ENCODE measurements at places on chromosomes 1 and 21.
A peak's percentile ranks its signal among the peaks of the same experiment; 100 is the strongest.

DNA sequence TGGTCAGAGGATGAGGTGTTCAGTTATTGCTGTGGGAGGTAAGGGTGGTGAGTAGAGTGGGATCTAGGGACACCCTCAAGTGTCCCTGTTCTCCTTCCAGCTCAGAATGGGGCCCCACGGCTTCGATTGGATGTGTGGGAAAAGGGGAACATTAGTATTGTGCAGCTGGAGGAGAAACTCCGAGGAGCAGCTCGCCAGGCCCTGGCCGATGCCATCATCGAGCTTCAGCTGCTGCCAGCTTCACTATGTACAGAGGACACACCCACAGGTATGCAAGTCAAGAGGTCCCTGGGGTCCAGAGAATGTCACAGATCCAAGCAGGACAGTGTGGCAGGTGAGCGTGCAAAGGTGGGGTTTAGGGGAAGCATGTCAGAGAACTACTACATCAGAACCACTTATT is 13.9 kb downstream of the HYI start:
- DNase-seq, result no peak

- no peak for DNase-seq
Observed at GRCh38 chr1:171185091-171185490, at the start of gene FMO2. Gene FMO2 (plus strand): TSS chr1:171185300. CDS start chr1:171185714, 414 bp downstream.

DNA sequence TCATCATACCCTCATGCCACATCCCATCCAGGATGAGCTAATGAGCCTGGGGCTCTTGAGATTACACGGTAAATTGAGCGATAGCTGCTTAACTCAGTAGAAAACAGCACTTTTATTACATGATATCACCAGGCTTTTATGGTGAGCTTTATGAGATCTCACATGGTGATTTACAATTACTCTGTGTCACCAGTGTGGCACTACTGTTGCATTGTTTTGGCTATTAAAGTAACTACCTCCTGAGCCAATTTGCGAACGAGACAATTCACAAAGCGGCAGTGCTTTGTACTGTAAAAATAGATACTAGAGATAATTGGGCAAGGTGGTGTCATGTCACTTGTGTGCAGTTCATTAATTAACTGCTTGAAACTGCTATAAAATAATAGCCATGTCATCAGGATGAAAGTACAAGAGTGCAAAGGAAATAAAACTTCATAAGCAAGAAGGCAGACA is 767.7 kb upstream of the ADGRL2 start:
- DNase-seq, result no peak

GRCh38 chr1:112358061-112358770 is 37.8 kb upstream of the CTTNBP2NL start:
- DNase-seq, result no peak

DNA sequence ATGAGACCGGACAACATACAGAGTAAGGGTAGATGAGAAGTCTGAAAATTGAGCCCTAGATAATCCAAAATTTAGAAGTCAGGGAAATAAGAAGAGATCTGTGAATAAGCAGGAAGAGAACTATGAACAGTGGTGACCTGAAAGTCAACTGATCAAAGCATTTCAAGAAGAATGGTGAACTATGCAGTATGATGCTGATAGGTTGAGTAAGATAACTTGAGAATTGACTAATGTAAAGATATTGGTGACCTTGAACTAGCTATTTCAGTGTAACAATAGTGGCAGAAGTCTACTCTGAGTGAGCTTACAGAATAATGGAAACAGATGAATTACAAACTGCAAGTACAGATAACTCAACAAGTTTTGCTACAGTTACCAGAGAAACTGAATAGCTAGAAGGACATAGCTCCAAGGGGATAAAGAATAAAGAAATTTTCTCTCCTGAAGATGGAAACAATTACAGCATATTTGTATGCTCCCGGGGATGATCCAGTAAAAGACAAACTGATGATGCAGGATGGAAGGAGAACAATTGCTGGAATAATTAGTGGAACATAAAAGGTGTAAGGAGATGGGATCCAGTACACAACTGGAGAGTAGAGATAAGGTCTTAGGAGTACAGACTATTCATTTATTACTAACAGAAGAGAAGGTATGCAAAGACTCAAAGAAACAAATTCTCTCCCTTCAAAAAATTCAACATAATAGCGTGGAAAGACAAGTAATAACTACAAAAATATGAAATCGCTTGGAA is 10.9 kb downstream of the NRDC start:
- DNase-seq, result no peak

- no peak for DNase-seq
Observed at GRCh38 chr1:179826626-179827280, 50.9 kb downstream of the TOR1AIP2 start.

DNA sequence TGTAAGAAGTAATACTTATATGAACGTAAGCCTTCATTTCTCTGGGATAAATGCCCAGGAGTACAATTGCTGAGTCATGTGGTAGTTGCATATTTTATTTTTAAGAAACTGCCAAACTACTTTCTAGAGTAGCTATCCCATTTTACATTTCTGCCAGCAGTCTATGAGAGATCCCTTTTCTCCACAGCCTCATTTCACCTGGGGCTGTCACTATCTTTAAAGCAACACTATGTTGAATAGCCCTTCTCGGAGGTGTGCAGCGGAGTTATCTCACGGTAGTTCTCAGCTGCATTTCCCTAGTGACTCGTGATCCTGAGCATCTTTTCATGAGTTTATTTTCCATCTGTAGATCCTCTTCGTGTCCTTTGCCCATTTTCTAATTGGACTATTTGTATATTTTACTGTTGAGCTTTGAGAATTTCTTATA is 93.4 kb downstream of the ADARB1 start:
- DNase-seq, result peak; percentile 66

- DNase-seq, result peak; percentile 25
Observed at GRCh38 chr21:37373539-37373938, 7.0 kb downstream of the DYRK1A start.

- DNase-seq, result no peak
Observed at GRCh38 chr1:67571901-67572593, 113.0 kb upstream of the GADD45A start.

DNA sequence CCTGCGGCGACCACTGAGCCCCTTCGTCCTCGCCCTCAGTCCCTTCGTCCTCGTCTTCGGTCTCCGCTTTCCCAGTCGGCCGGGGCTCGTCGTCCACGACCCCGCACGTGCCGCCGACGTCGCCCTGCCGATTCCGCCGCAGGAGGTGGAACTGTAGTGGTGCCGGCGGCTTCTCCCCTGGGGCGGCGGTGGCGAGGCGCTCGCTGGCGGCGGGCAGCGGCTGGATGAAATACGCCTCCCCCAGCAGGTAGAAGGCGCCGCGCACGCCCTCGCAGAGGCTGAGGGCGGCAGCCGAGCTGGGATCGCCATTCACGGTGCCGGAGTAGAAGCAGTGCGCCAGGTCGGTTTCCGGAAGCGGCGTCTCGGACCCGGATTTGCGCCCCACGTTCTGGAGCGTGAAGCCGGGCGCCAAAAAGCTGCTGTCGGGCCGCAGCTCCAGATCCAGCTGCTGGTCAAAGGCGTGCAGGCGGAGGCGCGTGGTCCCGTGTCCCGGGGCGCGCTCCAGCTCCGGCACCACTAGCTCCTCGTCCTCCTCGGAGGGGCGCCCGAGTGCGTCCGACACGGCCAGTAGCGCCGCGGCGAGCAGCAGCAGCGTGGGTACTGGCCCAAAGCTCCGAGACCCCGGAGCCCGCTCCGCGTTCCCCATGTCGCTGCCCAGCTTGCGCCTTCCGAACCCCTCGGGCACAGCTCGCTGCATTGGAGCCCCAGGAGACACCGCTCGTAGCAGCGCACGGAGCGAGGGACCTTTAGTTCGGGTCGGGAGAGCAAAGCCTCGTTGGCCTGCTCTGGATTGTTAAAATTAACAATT is 747 bp downstream of the ADAMTS1 start:
- peak; percentile 53 for DNase-seq

- no peak for DNase-seq
Observed at GRCh38 chr1:183051546-183051945, 28.3 kb downstream of the LAMC1 start.

DNA sequence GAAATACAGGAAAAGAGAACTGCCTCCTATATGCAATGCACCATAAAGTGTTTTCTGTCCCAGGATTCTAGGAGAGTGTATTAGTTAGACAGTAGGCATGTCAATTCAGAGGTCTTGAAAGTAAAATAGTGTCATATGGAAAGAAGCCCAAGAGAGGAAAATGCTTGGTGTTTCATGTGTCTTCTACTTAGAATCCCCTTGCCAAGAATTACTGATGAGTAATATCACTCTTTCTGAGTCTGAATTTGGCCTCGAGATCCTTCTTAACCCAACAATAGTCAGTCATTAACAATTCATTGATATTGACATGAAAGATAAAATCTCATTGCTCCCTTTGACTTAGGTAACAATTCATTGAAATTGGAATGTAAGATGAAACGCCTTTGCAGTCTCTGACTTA is 972.2 kb downstream of the TTLL7 start:
- DNase-seq, result peak; percentile 68

GRCh38 chr1:177859572-177859971 is 110.3 kb downstream of the SEC16B start:
- DNase-seq, result no peak

DNA sequence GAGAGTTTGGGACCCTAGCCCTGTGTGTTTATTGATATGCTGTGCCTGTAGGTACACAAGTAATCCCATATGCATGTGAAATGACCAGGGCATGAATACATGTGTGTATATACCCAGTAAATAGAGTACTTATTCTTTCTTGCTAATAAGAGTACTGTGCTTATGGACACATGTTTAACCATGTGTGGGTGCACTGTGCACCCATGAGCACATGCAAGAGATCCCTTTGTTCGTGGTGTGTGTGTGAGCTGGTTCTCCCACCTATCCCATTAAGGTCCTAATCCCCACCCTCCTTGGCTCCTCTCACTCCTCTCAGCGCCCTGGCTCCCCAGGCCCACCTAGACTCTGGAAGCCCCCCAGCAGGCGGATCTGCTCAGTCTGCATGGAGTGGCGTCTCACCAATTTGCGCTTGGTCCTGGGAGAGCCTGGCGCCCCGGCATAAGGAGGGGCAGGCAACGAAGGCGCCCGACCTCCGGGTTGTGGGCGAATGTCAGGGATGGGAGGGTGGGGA is 2.2 kb upstream of the LIX1L start:
- DNase-seq, result no peak

DNA sequence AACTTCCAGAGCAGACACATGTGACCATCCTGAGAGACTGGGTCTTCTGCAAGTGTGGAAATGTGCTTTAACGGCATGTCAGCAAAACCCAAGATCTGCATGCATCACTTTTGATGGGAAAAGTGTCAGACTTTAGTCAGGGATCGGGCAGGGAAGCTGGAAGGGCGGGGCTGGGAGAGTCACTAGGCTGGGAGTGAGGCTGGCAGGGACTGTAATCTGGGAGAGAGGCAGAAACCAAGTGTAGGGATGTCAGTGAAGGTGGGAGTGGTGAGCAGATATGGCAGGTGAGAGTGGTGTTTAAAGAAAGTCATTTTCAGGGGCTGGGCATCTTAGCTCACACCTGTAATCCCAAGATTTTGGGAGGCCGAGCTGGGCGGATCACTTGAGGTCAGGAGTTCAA is 11.3 kb downstream of the CDA start:
- DNase-seq, result no peak

GRCh38 chr1:8460132-8460544 is 142.2 kb downstream of the SLC45A1 start:
- peak; percentile 24 for DNase-seq

DNA sequence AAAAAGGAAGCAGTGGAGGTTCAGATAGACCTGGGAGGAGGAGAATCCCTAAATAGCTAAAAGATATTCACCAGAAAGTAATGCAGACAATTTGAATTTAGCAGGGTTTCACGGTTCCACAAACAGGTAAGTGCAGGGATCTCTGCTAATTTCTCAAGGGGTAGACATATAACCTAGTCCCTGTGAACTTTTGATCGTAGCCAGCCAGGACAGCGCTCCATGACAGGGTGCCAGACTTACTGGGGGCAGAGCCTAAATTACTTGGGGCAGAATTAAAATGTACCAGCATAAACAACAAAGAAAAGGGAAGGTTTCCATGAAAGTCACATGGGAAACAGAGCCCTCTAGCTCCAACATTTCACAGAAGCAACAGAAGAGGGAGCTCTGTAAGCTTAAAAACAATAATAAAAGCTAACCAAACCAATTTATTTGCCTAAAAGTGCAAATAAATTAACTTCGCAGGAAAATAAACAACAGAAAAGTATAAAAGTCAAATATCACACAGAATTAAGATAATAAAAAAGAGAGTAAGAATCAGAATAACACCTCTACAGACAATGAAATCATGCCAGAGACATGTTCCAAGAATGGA is 198.3 kb downstream of the DUSP10 start:
- peak; percentile 30 for DNase-seq

DNA sequence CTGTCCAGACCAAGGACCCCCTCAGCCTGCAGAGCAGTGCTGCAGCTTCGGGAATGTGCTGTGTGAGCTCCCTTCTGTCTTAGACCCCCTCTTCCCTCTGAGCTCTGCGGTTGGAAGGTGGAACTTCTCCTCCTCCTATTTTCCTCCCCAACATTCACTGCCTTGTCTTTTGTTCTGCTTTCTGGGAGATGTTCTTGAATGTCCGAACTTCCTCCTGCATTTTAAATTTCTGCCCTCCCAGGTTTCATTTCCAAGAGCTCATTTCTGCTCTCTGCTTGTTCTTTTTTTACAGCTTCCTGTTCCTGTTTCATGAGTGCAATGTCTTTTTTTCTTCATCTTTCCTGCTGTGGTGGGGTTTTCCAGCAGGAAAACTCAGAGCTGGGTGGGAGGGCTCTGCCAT is 29.3 kb downstream of the RRP1 start:
- no peak for DNase-seq

DNA sequence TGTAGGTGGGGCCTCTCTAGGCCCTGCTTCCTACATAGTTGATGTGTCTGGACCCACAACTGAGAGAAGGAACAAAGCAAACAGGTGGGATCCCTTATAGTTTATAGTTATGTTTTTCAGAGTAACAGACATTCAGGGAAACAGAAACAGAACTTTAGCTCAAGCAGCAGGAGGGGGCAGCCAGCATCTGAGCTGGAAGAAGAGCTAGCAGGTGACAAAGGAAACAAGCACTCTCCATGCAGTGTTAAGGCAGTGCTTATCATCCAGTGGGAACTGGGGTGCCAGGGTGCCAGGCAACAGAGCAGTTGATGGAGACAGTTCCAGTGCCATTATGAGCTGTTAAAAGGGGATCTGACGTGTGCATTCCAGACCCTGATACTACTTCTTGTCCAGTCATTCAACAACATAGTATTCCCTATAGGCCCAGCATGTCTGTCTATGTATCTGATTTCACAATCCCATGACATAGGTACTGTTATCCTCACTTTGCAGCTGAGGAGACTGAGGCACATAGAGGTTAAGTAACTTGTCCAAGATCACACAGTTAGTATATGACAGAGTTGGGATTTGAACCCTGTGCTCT is 13.5 kb downstream of the HIVEP3 start:
- DNase-seq, result no peak

DNA sequence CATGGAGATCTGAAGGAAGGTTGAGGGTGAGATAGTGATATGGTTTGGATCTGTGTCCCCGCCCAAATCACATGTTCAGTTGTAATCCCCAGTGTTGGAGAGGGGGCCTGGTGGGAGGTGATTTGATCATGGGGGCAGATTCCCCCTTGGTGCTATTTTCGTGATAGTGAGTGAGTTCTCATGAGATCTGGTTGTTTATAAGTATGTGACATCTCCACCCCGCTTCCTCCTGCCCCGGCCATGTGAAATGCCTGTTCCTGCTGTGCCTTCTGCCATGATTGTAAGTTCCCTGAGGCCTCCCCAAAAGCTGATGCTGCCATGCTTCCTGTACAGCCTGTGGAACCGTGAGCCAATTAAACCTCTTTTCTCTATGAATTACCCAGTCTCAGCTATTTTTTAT is 451.9 kb upstream of the VAMP3 start:
- no peak for DNase-seq

- no peak for DNase-seq
Observed at GRCh38 chr1:115544131-115544530, 97.6 kb upstream of the VANGL1 start.

GRCh38 chr1:61531716-61532115 is 193.2 kb downstream of the TM2D1 start:
- no peak for DNase-seq
